Activated CD8-positive, alpha-beta memory T cell treated with anti-CD3 and anti-CD28 coated beads, Interleukin-2, amount 50 U/mL, for 4 hours (primary cell): ENCODE measurements at places on chromosomes 7 and 10.

GRCh38 chr7:45977256-45977780 is 56.2 kb upstream of the IGFBP3 start:
- DNase-seq: no peak

DNA sequence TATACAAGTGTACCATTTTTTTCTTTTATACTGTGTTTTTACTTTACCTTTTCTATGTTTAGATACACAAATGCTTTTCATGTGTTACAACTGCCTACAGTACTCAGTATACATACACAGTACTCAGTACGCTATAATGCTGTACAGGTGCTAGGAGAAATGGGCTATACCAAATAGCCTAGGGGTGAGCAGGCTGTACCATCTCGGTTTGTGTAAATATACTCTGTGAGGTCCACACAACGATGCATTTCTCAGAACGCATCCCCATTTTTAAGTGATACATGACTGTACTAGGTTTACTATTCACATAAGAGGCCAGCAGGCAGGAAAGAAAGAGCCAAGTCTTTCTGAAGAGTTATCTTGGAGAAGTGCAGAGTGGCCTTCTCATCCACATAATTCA is 426.4 kb upstream of the MTPN start:
- no peak for DNase-seq

DNA sequence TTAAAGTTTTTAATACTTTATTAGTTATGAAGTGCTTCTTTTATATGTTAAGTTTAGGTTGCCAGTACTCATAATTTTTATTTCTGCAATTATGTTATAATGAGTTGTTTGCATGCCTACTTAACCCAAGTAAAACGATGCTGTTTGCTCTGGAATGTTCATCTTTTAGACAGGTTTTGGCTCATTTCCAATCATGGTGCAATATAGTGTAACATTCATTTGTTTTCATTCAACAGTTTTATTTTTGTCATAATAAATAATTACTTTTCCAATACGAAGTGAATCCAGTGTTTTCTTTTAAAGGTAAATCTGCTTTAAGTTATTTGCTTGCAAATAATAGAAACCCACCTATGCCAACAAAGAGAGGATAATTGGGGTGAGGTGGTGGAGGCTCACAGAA is 22.1 kb downstream of the ARL5B start:
- no peak for DNase-seq

DNA sequence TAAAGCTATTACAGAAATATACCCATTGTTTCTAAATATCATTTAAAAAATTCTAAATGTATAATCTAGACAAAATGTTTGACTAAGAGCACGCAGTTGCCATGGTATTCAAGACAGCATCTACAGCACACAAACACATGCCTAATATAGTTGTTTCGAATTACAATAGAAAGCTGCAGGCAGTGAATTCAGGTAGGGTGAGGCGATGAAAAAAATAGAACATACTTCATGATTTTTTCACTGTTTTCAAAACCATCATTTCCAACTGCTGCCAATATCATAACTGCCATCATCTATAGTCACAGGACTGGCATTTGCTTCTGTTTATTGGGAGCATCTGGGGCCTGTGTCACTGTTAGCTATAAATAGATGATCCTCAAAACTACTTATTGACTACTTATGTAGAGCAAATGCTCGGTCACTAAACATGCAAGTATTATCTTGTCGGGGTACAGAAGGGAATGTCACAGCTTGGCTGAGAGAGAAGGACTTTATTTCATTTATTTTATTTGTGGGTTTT is 34.4 kb upstream of the OTUD1 start:
- DNase-seq: no peak

GRCh38 chr10:133115976-133116375 is 28.3 kb downstream of the ADGRA1 start:
- DNase-seq: no peak

DNA sequence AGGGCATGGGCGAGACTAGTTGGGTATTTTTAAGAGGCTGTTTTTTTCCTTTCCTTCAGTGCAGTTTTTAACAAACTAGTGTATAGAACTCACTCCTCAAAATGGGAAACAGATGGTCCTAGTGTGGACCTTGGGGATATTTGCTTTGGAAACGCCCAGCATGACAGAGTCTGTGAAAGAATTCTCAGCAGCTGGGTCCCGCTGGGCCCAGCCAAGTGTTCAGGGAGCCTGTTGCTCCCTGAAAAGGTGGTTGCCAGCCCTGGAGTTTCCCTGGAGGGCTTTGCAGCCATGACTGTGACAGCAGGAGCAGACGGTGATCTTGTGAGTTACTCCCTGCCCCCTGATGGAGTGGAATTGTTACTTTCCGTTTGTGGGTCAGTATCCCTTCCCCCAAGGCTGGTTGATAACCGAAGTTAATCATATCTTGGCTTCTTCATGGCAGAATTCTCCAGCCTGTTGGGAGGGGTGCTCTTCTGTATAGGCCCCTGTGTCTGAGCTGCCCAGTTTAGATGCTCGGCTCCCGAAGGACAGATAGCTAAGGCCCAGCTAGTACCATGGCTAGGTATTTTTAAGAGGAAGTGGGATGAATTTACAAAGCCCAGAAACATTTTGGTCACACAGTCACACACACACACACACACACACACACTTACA is 278.6 kb upstream of the HABP2 start:
- DNase-seq: no peak

- DNase-seq: no peak
These were observed 43.0 kb downstream of the PKD1L1 start for GRCh38 chr7:47905076-47905920.

DNA sequence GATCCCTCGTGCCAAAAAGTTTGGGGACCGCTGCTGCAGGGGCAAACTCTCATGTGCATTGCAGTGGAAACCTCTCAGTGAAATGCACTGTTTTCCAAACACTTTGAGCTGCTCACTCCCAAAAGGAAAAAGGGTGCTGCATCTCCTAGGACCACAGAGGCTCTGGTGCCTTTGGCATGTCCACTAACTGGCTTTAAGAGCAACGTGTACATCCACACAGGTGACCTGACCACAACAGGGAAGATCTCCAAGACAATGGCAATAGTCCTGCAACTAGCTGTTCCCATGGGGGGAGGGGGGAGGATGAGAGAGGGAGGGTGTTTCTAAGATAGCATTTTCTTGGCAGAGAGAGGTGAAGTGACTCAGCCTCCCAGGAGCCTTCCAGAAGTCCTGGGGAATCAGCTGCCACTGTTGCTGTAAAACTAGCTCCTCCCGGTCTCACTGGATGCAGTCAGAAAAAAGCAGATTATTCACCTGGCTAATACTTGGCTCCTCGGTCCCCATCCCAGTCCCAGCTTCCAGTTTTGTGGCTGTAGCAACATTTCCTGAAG is 181.7 kb downstream of the HECW1 start:
- no peak for DNase-seq

GRCh38 chr10:29327746-29328102 is 38.9 kb downstream of the LYZL1 start:
- DNase-seq: no peak

DNA sequence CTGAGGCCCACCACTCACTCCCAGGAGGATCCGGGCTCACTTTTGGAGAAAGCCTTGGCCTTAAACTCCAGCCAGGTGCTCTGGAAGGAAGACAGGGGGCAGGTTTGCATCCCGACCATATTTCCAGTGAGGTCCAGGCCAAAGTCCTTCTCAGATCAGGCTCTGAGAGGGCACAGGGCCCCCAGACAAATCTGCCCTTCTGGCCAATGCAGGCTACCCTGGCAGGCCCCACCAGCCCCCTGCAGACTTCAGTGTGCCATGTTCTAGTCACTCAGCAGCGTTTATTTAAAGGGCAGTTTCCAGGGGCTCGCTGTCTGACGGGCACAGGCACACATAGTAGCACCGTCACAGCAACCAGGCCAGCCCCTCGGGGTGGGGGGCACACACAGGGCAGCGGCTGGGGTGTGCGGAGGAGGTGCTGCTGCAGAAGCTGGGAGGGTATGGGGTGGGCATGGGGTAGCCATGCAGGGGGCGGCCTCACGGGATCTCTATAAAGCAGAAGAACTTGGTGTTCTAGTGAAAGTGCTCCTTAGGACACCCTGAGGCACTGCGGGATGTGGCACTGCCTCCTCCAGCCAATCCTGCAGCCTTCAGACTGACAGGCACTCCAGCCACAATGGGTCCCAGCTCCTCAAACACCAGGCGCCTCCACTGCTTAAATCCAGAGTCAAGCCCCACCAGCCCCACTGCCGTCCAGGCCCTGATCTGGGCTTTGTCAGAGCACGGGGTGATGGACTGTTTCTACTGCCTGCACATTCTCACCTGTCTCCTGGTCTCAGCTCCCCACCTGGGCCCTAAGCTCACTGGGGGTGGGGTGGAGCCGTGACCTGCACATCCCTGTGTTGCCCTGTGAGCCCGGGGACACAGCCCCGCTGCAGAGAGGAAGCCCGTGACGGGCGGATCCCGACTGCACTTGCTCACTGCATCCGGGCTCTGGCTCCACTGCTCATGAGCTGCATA is 9.6 kb upstream of the PYROXD2 start:
- DNase-seq: no peak

DNA sequence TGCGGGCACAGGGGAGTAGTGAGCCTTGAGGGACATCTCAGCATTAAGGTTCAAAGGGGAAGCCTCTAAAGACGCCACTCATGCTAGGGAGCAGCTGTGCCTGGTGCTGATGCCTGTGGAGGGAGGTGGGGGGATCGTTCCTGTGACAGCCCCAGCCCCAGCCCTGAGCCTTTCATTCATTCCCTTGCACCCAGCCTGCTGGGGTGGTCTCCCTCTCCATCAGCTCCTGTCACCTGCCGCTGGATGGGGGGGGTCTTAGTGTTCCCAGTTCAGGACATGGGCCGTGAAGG is 11.6 kb downstream of the ZNF316 start:
- DNase-seq: no peak

DNA sequence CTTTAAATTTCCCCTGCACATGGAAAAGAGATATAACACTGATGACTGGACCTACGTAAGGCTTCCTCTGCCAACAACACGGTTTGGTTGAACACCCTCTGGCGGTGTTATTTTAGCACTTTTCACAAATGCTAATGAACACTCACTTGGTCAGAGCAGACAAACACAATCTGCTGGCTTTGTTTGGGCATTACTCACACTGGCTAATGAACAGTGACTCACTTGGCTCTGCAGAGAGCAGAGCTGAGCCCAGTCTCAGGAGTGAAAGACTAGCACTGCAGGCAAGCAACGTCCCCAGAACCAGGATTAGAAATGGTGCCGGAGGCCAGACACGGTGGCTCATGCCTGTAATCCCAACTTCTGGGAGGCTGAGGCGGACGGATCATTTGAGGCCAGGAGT is 430.8 kb downstream of the PLXNA4 start:
- DNase-seq: no peak
